Stimulated activated CD4-positive, alpha-beta T cell treated with anti-CD3 and anti-CD28 coated beads, Interleukin-1b, Interleukin-23, amount 100 ng/mL, for 48 hours (primary cell): ENCODE measurements at places on chromosomes 2 and 18.
A peak's percentile ranks its signal among the peaks of the same experiment; 100 is the strongest.

- DNase-seq = no peak
Measured at GRCh38 chr2:81979086-81979485, 1674.5 kb upstream of the LRRTM1 start.

GRCh38 chr2:219417374-219417773 lies 803 bp upstream of the DES start:
- DNase-seq = no peak

DNA sequence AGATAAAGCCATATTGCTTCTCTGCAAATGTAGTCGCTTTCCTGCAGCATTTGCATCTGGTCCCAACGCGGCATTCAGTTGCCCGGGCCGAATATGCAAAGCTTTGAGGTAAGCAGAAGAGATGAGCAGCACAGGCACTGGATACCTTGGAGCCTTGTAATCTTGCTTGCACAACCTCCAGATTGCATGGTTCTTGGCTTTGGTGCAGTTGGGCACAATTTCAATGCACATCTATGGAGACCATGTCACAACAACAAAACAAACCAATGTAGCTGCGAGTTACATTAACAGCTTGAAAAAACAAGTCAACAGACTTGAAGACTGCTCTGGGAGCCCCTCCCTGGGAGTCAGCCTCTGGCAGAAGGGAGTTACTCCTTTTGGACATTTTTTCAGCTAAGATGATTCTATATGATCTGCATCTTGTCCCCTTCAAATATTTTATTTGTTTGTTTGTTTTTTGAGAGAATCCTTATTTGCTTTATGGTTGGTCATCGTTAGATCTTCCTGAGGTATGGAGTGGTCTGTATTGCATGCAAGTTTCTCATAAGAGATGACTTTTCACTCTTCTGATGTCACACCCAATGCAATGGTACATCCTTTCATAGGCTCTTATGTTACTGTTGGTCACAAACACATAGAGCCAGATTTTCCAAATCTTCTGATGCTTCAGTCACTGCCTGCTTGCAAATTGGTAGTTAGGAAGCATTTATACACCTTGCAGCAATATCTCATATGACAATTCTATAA lies 113.5 kb downstream of the EFEMP1 start:
- no peak for DNase-seq

DNA sequence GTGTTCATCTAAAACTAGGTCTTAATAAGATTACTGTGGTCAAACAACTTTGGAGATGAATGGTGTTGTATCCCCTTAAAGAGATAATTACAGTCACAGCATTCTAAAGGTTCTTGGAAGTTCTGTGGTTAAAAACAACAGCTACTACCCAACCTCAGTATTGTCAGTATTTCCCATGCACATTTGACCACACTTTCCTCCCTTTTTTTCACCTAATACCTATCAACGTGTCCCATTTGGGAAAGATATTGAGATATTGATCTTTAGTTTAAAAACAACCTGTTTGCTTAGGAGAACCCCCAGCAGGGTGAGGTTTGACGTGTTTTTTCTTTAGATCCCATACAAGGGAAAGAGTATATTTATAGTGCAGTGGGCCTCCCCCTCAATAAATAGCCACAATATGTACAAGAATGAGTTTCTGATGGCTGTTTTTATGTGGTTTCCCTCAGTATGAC lies 65.6 kb downstream of the WDR7 start:
- DNase-seq = no peak

GRCh38 chr2:219701847-219702634 lies 74.6 kb downstream of the SLC4A3 start:
- DNase-seq = no peak

GRCh38 chr2:102313471-102313870 lies 2.1 kb downstream of the IL1RL1 start:
- DNase-seq = no peak

DNA sequence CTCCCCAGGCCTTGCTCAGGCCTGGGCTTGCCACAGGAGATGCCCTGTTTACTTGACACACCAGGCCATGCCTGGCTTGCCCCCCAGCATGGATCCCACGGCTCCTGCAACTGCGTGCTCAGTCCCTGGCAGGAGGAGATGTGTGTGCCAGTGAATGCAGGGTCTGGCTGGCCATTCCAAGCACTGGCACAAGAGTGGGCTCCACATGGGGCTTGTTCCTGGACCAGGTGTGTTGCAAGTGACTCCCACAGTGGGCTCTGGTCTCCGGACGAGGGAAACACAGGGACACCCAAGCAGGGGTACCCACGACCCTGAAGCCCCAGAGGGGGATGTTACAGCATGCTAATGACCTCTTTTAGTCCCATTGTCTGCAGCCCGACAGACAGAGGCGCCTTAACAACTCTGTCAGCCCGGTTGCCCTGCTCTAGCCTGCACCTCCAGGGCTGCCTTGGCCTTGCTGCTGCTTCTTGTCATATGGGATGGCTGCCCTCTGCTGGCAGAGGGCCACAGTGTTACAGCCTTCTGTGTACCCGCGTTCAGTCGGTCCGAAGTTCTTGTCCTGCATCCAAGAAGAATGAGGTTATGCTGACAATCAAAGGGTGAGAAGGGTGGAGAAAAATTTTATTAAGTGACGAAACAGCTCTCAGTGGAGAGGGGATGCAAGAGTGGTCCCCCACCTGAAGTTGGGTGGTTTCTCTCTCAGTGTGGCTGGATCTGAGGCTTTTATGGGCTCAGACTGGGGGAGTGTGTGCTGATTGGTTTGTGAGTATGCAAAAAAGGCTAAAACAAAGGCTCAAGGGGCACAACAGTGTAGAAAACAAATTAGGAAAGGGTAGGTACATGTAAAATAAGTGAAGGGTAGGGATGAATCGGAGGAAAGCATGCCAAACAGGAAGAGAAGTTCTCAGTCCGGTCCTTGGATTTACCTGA lies 180.4 kb downstream of the MBD5 start:
- peak; percentile 41 for DNase-seq

DNA sequence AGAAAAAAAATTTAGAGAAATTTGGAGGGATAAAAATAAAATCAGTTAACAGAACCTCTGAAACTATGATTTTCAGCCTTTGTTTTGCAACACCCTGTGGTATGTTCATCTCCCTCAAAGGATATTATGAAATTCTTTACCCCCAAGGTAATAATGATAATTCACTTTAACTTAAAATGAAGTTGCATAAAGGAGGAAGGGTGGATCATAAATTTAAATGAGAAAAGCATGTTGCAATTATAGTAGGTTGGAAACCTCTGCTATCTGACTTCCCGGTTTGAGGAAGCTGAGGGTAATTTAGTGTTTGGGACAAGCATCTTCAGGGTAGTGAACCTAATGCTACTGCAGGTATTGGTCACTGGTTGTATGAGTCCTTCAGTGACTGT lies 102.9 kb downstream of the BABAM2 start:
- no peak for DNase-seq

DNA sequence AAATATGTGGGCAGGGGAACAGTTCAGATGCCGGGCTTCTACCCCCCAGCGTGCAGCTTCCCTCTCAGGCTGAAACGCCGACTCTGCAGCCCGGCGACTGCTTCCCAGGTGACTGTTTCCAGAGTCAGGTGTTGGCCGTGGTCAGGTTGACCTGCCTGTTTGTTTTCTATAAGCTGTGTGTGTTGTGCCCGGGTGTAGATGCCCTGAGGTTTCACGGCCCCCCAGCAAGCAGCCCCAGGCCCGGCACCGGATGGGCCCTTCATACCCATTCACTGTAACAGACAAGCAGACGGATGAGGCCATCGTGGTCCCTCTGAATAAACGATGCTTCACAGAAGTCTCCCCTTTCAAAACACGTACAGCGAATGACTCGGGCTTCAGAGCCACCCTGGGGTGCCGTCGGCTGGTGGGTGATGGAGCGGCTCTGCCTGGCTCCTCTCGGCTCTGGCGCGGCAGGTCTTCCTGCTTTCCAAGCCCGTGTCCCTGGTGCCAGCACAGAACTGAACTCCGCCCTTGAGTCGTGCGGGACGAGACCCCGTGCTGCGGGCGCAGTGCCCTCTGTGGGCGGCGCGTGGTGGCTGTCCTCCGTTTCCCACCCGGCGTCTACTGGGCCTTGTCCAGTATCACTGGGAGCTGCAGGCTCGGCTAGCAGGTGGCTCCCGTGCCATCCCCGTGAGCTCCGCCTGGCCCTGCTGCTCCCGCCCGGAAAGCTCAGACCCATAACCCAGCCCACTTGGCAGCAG lies 15.0 kb upstream of the KCNG2 start:
- DNase-seq = no peak

DNA sequence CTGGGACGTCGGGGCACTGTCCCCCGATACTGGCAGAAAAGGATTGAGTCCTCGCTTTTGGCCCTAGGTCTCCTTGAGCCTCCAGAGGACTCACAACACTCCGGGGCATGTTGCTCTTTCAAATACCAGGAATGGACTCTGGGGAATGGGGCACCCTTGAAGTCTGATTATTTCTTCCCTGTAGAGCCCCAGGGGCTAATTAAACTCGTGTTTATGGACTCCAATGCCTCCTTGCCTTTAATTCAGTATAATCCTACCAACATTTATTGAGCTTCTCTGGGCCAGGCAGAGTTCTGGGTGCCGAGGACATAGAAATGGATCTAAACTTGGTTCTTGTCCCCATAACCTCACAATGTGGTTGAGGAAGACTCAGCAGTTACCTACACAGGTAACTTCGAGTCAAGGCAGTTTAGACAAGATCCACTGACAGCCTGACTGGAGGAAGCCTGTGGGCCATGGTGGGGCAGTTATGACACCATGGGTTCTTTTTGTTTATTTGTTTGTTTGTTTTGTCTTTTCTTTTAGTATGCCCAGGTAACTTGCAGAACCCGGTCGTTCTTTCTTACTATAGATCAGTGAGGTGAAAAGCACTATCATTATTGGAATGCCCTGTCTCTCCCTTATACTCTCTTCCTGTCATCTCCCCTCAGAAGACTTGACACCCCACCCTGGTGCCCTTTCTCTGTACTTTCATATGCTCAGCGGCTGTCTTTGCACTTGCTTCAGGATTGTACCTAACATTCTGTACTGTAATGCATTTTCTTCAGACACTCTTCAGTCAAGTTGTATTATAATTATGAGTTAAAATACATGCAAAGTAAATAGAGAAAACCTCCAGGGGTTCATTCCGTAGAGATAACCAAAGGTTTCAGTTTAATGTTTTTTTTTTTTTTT lies 3.2 kb downstream of the CFLAR start:
- no peak for DNase-seq

DNA sequence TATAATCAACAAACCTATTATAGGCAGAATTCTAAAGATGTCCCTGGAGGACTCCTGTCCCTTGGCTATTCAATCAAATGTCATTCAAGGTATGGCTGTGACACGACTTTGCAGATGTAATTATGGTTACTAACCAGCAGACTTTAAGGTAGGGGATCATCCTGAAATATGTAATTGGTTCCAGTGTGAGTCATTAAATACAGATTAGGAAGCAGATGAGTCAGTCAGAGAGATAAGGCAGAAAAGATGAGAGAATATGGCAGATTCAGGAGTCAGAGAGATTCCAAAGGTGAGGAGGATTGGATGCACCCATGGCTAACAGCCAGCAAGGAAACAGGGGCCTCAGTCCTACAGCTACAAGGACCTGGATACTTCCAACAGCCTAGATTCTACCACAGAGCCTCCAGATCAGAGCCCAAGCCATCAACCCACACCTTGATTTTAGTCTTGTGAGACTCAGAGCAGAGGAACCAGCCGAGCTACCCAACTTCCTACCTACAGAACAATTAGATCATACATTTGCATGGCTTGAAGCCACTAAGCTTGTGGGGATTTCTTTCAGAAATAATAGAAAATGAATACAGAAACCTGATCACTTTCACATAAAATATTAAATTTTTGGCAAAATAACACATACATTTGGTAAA lies 11.2 kb upstream of the PROM2 start:
- DNase-seq = no peak

DNA sequence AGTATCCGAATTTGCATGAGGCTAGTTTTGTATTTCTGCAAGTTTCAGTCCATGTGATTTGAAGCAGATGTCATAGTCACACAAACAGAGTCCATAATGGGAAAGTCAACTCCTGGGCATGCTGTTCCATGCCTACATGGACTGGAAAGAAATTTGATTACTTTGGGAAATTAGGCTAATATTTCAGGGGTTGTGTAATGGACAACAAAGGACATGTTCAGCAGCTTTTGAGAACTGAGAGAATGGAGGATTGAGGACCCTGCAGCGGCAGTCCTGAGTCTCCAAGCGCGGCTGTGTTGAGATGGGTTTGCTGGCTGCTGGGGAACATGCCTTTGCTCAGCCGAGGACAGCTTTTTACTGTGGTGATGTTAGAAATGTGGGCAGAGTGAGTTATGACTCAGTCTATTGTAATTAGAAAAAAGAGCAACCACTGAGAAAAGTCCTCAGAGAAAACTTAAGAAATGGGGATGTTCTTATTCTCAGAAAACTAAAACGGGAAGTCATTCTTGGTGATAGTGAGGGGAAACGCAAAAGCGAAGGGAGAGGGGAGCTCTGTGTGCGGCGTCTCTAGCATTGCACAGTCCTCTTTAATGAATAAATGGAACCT lies 149.2 kb downstream of the FAM210A start:
- peak; percentile 59 for DNase-seq
